ENCODE measurements at places on chromosomes 2 and 18.

GRCh38 chr18:25164848-25165811 lies 186.8 kb downstream of the ZNF521 start:
- peak; percentile 57 for DNase-seq

DNA sequence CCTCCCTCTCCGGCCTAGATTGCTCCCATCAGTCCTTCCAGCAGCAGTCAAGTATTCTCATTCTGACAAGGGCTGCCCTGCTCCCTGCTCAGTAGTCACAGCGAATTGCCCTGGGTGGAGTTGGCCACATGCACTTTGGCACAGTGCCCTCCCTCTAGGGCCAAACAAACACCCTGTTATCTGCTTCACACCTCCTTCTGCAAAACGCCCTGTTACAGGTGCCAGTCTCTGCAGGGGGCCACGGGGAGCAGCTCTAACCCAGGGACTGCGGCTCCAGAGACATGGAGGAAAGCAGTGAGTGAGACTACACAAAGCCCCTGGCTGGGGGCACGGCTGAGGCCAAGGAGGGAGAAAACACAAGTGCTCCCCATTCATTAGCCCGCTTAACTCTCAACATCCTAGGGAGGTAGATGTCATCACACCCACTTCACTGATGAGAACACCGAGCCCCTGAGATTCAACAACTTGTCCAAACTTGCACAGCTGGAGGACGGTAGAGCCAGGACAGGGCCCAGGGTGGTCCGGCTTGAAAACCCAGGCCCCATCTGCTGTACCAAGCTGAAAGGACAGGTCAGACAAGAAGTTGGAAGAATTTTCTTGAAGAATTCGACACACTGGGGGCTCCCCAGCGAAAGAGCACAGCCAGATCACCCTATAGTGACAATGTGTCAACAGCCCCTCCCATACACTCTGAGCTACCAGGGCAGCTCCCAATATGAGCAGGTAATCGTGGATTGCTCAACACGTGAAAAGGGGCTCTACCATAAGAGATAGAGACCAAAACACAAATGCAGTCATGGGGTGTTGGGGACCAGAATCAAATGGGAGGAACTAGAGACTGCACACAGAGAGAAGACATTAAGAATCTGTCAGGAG lies 8.7 kb upstream of the TFCP2L1 start:
- no peak for DNase-seq

DNA sequence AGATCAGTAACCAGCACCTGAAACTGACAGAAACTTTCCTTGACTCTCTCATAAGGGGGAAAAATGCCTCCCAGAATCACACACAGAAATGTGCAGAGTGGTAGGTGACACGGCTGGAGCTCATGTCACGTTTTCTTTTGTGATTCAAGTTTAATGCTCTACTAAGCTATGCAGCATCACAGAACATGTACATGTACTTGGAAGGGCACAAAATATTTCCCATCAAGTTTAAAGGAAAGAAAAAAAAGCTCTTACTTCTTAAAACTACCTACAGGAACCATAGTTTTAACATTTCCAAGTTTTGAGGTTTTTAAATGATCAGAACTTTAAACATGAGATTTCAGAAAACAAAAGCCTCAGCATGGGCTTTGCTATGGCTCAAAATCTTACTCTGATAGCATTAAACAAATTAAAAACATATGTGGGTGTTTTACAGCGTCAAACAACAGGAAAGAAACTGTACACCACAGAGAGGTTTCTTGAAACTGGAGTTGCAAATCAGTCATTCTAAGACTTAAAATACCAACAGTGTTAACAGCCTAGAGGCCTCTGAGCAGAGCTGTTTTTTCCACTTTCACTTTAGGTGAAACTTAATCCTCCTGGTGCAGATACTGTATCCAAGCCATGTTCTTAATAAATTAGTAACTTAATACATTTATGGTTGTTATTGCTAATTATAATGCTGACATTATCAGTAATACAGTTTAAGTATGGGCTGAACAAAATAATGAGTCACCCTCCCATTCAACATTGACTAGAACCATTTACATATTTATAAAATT lies 30.1 kb downstream of the MBP start:
- peak; percentile 90 for DNase-seq

DNA sequence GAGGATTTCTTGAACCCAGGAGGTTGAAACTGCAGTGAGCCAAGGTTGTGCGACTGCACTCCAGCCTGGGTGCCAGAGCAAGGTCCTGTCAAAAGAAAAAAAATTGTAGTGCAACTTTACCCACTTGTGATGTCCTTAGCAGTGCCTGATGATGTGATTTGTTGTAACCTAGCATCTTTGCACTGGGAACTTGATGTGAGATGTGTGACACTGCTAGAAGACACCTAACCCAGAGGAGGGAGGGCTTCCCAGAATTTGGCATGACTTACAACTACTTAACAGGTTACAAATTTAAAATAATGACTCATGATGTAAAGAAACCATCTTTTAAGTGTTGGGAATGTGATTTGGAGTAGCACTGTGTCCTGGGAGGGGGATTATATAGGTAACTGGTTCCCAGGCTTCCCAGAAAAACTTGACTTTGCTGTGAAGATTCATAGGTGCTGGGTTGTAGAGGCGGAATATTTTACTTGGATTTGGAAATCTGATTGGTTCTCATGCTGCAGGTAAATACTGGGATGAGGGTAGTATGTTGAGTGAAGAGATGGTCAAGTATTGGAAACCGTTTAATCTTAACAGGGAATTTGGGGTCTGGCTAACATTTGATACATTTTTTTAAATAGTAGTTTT lies 3.7 kb downstream of the EEF1B2 start:
- no peak for DNase-seq

DNA sequence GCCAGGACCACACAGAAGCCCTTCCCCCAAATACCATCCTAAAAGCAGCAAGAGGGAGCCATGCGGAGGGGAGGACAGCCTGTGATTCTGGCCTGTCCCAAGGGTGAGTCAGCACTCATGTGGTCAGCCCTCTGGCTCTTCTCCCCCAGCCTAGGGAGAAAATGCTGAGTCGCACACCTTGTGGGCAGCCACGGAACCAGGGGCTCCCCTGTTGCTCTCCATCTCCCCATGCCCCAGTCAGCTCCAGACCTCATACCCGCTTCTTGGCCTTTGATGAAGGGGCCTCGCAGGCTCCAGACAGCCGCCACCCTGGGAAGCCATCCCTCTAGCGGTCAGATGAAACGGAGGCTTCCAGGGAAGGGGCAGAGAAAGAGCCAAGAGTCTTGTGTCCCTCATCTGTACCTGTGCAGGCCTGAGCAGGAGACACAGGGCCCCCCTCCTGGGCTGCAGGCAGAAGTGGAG lies 181.3 kb upstream of the SIX2 start:
- peak; percentile 66 for DNase-seq

DNA sequence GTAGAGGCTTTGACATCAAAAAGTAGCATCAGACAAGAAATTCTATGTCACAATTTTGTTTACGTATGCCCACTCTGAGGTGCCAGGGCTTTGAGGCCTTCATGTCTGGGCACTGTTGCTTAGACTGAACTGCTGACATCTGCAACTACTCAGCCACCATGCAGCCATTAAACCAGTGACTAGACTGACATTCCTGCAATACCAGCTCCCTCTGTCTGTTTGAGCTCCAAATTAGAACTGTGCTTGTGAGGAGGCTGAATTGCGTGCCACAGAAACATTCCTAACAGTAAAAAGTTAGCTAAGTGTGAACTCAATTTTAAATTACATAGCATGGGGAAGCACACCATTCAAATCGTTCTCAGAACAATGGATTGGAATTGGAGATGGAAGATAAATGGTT lies 163.2 kb downstream of the INSIG2 start:
- peak; percentile 93 for DNase-seq
